ENCODE measurements at places on chromosomes 7 and 10. TPM values are rescaled to one million over a fixed set of nuclear protein-coding genes. Genes with fewer than 3 reads are reported as not detected.

The POLR2J2 gene
- 1.5 TPM for total RNA-seq

The PIK3CG gene
- 2.1 TPM for total RNA-seq

The SORBS1 gene
- 0.50 TPM for total RNA-seq

The GBX1 gene
- total RNA-seq: not detected

The C7orf25 gene
- total RNA-seq: 9.0 TPM

The PNLIPRP1 gene
- total RNA-seq: not detected

The WNT2 gene
- total RNA-seq: not detected

The IKZF1 gene
- total RNA-seq: not detected
